Activated CD8-positive, alpha-beta T cell treated with anti-CD3 and anti-CD28 coated beads for 36 hours (primary cell): ENCODE measurements at places on chromosomes 5 and 9. TPM values are rescaled to one million over a fixed set of nuclear protein-coding genes. Genes with fewer than 3 reads are reported as not detected.

AK1 gene
- total RNA-seq: 12.1 TPM

SPINK6 gene
- total RNA-seq: not detected

DNA sequence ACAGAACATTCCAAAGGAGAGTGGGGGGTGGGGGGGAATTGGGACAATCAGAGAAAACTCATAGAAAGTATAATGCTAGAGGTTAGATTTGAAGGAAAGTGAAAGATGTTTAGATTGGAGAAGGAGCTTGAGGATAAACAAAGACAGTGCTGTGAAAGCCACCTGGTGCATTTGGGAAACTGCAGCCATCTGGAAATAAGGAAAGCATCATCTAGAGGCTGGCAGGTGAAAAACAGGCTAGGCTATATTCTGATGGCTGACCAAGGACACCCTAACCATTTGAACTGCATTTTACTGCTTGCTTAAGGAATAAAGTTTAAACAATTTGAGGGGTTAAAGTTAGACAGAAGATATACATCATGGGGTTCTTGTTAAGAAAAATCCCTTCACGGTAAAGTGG is 296.4 kb downstream of the CETN3 start:
- H3K27me3 ChIP-seq: no peaks in the 10 kb centered on the region
- no peak for DNase-seq
- H3K27ac ChIP-seq: no peak overlapping the region
- H3K4me3 ChIP-seq: no peak overlapping the region

DNA sequence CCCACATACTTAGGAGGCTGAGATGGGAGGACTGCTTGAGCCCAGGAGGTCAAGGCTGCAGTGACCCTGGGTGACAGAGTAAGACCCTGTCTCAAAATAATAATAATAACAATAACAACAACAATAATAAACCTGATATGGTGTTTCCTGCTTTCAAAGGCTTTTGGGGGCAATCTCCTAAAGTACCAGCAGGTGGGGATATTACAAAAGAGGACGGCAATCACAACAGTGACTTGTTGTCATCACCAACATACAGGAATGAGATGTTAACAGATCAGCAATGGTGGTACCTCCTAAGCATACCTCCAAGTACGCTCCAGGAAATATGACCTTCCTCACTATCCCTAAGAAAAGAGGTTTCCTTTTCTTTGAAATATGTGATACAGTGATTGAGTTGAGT is 91.1 kb upstream of the RNF180 start:
- no peaks in the 10 kb centered on the region for H3K4me1 ChIP-seq
- H3K4me3 ChIP-seq: no peak overlapping the region
- no peaks in the 10 kb centered on the region for H3K27me3 ChIP-seq
- no peaks in the 10 kb centered on the region for H3K36me3 ChIP-seq
- DNase-seq: no peak

DNA sequence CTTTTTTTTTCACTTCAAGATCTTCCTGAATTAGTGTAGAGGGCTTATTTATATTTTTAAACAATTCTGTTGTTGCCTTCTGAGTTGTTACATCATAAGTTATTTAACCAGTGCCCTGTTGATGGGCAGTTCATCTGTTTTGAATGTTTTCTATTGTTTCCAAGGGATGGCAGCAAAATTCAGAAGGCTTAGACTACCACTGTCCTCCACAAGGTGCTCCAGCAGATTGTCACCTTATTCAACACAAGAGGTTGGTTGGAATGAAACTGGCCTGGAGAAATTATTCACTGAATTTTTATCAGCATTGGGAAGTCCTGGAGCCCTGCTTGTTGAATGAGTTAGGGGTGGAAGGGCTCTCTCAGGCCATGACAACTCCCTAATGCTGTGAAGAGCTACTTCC is 1.3 kb upstream of the KLHL9 start:
- H3K4me1 ChIP-seq: peaks cover 34% of the 10 kb centered on the region
- H3K27me3 ChIP-seq: peaks cover 2% of the 10 kb centered on the region
- peak overlapping the region; percentile 89 for H3K4me3 ChIP-seq
- H3K27ac ChIP-seq: no peak overlapping the region
- DNase-seq: no peak

DNA sequence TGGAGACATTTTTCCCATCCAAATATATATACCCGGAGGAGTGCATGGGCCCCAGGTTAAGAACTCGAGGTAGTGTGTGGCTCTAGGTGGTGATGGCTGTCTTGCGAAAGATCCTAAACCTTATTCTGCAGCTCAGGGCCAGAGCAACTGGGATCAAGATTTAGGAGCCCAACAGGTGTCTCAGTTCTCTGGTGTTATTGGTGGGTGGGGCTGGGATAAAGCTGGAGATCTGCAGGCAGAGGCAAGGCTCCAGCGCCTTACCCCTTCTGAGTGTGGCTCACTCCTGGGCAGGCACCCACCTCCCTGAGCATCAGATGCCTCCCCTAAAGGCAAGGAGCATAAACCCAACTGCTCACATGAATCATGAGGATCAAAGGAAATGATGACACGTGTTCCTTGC is 11.2 kb downstream of the UBE2QL1 start:
- no peak overlapping the region for H3K4me3 ChIP-seq
- H3K4me1 ChIP-seq: no peaks in the 10 kb centered on the region
- no peak for DNase-seq

GRCh38 chr5:108747774-108748400 is at the start of gene FER:
FER (plus strand) TSS chr5:108747897; CDS start chr5:108798183, 50,286 bp downstream.
- H3K4me1 ChIP-seq: peaks cover 19% of the 10 kb centered on the region
- H3K27ac ChIP-seq: peak within 1 kb of the TSS; percentile 93
- H3K27me3 ChIP-seq: peaks cover 3% of the 10 kb centered on the region
- peak within 1 kb of the TSS; percentile 85 for H3K4me3 ChIP-seq
- DNase-seq: peak; percentile 71

DNA sequence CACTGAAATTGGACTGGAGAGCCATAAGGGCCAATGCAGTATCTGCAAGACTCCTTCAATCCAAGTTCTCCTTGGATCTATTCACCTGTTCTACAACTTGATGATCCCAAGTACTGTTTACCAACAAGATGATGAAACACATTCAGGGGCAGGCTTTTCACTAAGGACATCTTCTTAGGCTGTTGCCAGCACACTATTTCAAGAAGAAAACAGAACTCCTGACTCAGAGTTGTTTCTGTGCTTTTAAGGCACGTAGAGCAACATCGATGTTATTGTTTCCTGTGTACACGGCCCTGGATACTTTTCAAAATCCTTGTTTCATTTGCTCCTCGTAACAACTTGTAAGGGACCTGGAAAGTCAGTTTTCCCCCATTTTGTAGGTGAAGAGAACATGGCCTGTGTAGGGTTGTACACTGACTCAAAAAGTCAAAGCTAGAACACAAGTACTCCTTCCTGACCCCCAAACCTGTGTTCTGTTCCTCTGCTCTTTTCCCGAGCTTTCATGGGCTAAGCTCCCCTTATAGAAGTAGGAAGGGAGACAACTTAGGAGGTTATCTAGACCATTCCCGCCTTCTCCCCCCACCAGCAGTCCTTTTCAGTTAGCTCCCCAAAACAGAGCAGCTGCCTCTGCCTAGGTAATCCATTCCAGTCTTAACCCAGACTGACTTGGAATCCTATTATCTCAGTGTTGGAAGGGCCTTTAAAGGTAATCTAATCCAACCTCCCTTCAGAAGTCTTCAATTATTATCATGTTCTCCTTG is 5.2 kb upstream of the MGAT1 start:
- H3K27me3 ChIP-seq: no peaks in the 10 kb centered on the region
- peaks cover 54% of the 10 kb centered on the region for H3K36me3 ChIP-seq
- peak; percentile 1 for DNase-seq
- peaks cover 44% of the 10 kb centered on the region for H3K4me1 ChIP-seq
- peak overlapping the region; percentile 99 for H3K27ac ChIP-seq
- peak overlapping the region; percentile 88 for H3K4me3 ChIP-seq

DNA sequence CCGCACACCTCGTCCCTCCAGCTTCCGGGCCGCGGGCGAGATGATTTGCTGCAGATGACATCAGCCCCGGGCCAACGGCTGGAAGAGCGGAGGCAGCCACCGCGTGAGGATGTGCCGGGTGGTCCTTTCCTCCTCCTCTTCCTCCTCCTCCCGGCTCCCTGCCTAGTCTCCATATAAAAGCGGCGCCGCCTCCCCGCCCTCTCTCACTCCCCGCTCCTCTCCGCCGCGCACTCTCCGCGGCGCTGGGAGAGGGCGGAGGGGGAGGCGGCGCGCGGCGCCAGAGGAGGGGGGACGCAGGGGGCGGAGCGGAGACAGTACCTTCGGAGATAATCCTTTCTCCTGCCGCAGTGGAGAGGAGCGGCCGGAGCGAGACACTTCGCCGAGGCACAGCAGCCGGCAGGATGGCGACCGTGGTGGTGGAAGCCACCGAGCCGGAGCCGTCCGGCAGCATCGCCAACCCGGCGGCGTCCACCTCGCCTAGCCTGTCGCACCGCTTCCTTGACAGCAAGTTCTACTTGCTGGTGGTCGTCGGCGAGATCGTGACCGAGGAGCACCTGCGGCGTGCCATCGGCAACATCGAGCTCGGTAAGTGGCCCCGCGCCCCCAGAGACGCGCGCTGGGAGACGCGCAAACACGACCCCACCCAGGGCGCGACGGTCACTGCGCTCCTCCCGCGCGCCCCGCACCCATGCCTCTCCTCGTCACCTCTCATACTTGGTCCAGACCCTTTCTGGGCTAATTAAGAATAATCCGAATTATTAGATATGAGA is at the start of gene MAP1B:
Gene MAP1B (plus strand): TSS at position 345 of the 770 bp plus-strand sequence. CDS start 57 bp downstream, at position 402.
- H3K4me3 ChIP-seq: peak within 1 kb of the TSS; percentile 51
- no peaks in the 10 kb centered on the region for H3K36me3 ChIP-seq
- H3K4me1 ChIP-seq: peaks cover 9% of the 10 kb centered on the region
- H3K27me3 ChIP-seq: peaks cover 54% of the 10 kb centered on the region
- H3K27ac ChIP-seq: no peak within 1 kb of the TSS
- DNase-seq: peak; percentile 7

DNA sequence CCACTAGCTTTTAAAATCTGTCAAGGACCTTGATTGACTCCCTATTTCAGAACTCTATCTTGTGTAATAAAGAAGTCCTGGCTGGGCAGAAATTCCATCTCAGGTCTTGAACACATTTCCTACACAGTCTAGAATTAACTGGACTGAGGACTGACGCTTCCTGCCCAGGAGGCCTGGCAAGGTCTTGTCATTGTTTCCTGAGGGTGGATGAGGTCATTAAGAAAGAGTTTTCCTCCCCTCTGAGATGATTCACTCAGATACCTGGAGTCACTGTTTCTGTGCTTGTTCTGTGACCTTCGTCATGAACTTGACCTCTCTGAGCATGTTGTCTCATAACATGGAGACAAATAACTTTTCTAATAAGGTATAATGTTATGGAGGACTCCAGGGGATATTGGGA is 10.0 kb downstream of the MTAP start:
- H3K27me3 ChIP-seq: no peaks in the 10 kb centered on the region
- peak overlapping the region; percentile 69 for H3K27ac ChIP-seq
- DNase-seq: no peak
- H3K4me1 ChIP-seq: peaks cover 46% of the 10 kb centered on the region

- no peaks in the 10 kb centered on the region for H3K36me3 ChIP-seq
- peaks cover 26% of the 10 kb centered on the region for H3K27me3 ChIP-seq
- H3K4me1 ChIP-seq: no peaks in the 10 kb centered on the region
Observed at GRCh38 chr5:150302301-150303069, at the start of gene ARSI. ARSI (minus strand) TSS chr5:150302905; CDS start chr5:150302373, 532 bp downstream.

SPATA31E1 gene
- not detected for total RNA-seq

GRCh38 chr5:147417135-147417813 is 92.6 kb downstream of the DPYSL3 start:
- no peak overlapping the region for H3K27ac ChIP-seq
- H3K27me3 ChIP-seq: peaks cover 7% of the 10 kb centered on the region
- H3K4me1 ChIP-seq: no peaks in the 10 kb centered on the region
- no peaks in the 10 kb centered on the region for H3K36me3 ChIP-seq
- DNase-seq: no peak
- H3K4me3 ChIP-seq: no peak overlapping the region

MEGF10 gene
- total RNA-seq: not detected

NUTM2F gene
- total RNA-seq: not detected

GRCh38 chr9:95725045-95725444 is 150.4 kb upstream of the ERCC6L2 start:
- peaks cover 12% of the 10 kb centered on the region for H3K27me3 ChIP-seq
- peak; percentile 60 for DNase-seq
- H3K4me1 ChIP-seq: peaks cover 44% of the 10 kb centered on the region
- peaks cover 9% of the 10 kb centered on the region for H3K36me3 ChIP-seq

DNA sequence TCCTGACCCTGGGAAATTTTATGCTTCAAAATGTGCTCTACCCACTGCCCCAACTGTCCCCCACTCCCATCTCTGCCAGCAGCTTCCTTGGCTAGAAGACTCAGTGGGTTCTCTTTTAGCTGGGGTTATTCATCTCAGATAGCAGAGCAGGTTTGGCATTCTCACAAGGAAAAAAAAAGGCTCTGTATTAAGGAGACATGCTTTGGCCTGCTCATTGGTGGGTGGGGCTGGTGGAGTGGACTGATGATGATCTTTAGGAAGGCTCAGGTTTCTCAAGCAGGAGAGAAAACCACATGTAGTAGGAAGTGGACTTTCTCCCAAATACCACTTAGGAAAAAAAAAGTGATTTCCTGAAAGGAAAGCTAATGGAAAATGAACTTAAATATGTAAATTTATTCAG is 279.2 kb upstream of the ZNF462 start:
- no peak for DNase-seq
- H3K27ac ChIP-seq: no peak overlapping the region
- H3K27me3 ChIP-seq: no peaks in the 10 kb centered on the region
- H3K4me3 ChIP-seq: no peak overlapping the region

DNA sequence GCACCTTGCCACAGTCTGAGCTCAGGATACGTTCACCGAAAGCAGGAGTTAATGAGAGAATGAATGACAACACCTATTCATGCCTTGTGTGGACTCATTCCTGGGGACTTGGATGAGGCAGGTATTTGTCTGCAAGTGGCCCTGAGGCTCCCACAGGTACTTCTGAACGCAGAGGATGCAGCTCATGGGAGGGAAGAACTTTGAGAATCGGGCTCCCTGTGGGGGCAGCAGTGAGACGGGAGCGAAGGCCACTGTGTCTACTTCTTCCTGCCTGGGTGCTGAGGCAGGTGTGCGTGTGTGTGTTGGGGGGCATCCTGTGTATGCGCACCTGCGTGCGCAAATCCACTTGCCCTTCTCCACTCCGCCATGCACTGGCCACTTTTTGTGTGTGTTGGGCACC is 42.2 kb downstream of the PTPN3 start:
- H3K27ac ChIP-seq: no peak overlapping the region
- H3K4me1 ChIP-seq: no peaks in the 10 kb centered on the region
- H3K27me3 ChIP-seq: peaks cover 10% of the 10 kb centered on the region
- H3K36me3 ChIP-seq: no peaks in the 10 kb centered on the region
- peak; percentile 9 for DNase-seq

DNA sequence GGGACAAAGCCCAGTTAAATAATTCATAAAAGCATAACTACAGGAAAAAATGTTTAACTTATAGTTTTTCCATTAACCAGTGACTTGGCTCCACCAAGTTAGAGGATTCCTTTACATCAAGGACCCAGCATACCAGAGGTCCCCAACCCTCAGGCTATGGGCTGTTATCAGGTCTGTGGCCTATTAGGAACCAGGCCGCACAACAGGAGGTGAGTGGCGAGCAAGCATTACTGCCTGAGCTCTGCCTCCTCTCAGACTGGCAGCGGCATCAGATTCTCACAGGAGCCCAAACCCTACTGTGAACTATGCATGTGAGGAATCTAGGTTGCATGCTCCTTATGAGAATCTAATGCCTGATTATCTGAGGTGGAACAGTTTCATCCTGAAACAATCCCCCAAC is 303.1 kb downstream of the ELAVL2 start:
- no peaks in the 10 kb centered on the region for H3K4me1 ChIP-seq
- no peaks in the 10 kb centered on the region for H3K27me3 ChIP-seq
- no peak overlapping the region for H3K27ac ChIP-seq
- H3K4me3 ChIP-seq: no peak overlapping the region
- no peaks in the 10 kb centered on the region for H3K36me3 ChIP-seq

GRM6 gene
- not detected for total RNA-seq

CAMK4 gene
- total RNA-seq: 80.7 TPM

TAF11L10 gene
- not detected for total RNA-seq

- peaks cover 15% of the 10 kb centered on the region for H3K4me1 ChIP-seq
- H3K27ac ChIP-seq: no peak overlapping the region
- peaks cover 18% of the 10 kb centered on the region for H3K36me3 ChIP-seq
- DNase-seq: no peak
Observed at GRCh38 chr5:14775857-14776256, 95.7 kb downstream of the ANKH start.

EDIL3 gene
- not detected for total RNA-seq
